ENCODE measurements at places on chromosomes 2 and 18. TPM values are rescaled to one million over a fixed set of nuclear protein-coding genes. Genes with fewer than 3 reads are reported as not detected.

The DYNAP gene
- not detected for total RNA-seq

DNA sequence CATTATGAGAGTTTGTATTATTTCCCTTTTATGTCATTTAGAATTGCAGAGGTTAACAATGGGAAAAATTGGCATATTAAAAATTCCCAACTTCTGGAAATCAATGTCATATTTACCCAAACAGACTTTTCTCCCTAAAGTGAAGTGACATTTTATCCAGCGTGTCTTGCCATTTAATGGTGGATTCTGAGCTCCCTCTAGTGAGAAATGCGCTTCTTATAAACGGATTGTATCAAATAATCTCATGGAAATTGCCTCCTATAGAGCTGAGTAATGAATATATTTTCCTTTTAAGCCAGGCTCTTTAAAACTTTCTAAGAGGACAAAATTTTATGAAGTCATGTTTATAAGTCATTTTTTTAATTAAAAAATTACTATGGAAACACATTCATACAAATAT lies 5.7 kb upstream of the GCFC2 start:
- no peak overlapping the region for H3K27ac ChIP-seq
- no peaks in the 10 kb centered on the region for H3K27me3 ChIP-seq
- H3K36me3 ChIP-seq = peaks cover 4% of the 10 kb centered on the region

The SLC5A7 gene
- not detected for total RNA-seq

The UNC80 gene
- 0.03 TPM for total RNA-seq

GRCh38 chr2:60886991-60887390 lies 5.6 kb downstream of the REL start:
- DNase-seq = no peak
- H3K4me1 ChIP-seq = peaks cover 56% of the 10 kb centered on the region
- no peak overlapping the region for H3K4me3 ChIP-seq
- H3K27ac ChIP-seq = no peak overlapping the region

GRCh38 chr2:110743600-110743999 lies 11.2 kb downstream of the ACOXL start:
- H3K4me1 ChIP-seq = no peaks in the 10 kb centered on the region
- H3K4me3 ChIP-seq = no peak overlapping the region
- DNase-seq = no peak
- H3K36me3 ChIP-seq = no peaks in the 10 kb centered on the region

GRCh38 chr18:66900837-66901236 lies 296.9 kb upstream of the CDH19 start:
- H3K4me3 ChIP-seq = no peak overlapping the region
- DNase-seq = no peak
- no peaks in the 10 kb centered on the region for H3K4me1 ChIP-seq
- no peak overlapping the region for H3K27ac ChIP-seq

Measured in left ventricle myocardium inferior (tissue), 1 donor.